ENCODE measurements at places on chromosomes 2 and 18.

DNA sequence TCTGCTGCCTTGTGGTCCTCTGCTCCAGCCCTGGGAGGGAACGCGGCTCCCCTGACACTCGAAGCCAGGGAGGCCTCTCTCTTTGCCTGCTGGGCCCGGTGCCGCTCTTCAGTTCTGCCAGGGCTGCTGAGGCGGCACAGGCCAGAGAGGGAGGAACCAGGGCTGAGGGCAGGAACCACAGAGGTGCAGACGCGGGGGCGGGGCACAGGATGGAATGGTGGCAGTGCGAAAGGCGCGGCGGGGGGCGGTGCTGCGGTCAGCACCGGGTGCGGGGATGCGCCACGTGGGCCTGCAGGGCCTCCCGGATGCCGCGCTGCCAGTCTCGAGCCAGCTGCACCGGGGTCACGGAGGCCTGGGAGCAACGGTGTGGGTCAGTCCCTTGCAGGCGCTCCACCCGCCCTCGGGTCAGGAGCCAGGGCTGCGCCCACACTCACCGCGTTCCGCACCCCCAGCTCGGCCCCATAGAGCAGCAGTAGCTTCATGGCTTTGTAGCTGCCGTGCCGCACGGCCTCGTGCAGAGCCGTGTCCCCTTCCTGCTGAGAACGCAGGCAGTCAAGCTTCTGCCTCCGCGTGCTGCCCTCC lies 4.4 kb downstream of the ANKRD23 start:
- peak; percentile 21 for DNase-seq

DNA sequence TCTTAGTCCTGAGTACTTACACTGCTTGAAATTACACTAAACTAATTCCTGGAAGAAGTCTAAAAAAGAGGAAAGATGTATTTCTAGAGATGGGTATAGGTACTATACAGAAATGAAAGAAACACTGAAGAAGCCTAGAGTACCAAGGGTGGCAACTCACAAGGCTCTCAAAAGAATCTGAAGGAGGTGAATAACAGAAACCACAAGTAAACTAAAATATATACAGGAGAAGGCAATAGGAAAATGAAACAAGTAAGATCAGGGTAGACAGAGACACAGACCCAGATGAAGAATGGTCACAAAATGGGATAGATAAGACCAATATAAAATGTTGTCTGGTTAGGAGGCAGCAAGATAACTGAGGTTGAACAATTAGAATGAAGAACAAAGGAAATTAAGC lies 59.9 kb downstream of the USP37 start:
- DNase-seq, result no peak

- no peak for DNase-seq
Observed at GRCh38 chr18:9787036-9787435, 78.9 kb downstream of the RAB31 start.

DNA sequence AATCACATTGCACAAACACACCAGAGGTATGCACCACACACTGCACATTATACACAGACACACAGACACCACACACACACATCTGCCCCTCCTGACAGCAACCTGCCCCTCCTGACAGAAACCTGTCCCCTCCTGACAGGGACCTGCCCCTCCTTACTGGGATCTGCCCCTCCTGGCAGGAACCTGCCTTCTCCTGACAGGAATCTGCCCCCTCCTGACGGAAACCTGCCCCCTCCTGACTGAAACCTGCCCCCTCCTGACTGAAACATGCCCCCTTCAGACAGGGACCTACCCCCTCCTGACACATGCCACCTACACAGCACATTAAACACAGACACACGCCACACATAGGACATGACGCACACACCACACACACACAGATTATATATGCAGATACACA lies 88.9 kb downstream of the PXDN start:
- no peak for DNase-seq

DNA sequence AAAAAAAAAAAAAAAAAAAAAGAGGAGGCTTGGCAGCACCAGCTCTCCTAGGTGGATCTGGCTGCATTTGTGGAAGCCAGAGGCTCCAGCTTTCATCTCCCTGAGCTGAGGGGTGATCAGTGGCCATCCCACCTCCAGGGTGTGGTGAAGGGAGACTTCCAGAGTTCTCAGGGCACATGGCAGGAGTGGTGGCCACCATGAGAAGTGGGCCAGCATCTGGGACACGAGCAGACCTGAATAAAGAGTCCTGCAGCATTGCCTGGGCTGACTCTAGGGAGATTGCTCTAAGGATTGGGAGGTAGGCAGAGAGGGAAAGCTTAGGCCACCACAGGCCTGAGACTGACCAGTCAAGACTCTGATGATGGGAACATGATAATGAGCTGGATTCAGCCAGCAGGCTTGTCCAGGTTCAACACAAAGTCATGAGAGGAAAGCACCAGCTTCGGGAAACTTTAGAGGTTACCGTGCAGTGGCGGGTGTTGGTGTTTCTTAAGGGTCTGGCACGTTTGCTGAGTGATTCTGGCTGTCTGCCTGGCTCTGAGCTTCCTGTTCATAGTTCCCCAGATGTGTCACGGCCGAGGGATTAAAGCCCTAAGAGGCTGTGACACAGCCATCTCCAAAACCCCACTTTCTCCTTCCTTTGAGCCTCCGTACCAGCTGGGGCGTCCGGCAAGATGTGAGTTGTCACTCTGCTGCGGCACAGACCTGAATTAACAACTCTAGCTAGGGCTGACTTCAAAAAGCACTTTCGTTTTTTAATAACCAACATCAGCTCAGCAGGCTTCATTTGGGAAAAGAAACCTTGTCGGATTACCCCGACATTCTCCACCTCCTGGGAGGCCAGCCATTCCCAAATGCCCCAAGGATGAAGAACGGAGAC lies 38.3 kb upstream of the IL1R1 start:
- peak; percentile 93 for DNase-seq

- no peak for DNase-seq
Observed at GRCh38 chr2:25202275-25202674, 33.9 kb upstream of the POMC start.

DNA sequence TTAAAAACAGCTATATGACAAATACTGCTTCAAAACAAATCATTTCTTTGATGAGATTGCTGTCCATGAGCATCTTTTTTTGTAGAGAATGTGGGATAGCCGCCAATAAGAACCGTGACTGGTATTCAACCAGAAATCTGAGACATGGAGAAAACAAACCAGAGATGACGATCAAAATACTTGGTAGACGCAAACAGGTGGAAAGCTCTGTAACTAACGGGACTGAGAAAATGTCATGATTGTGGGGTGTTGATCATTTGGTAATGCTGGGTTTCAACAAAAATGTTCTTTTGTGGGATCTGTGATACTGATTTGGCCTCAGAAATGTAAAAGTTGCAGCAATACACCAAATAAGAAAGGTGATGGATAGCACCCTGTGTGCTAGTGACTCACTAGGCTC lies 364.8 kb downstream of the NYAP2 start:
- peak; percentile 25 for DNase-seq

GRCh38 chr2:221034026-221034701 lies 537.9 kb downstream of the EPHA4 start:
- DNase-seq, result no peak

DNA sequence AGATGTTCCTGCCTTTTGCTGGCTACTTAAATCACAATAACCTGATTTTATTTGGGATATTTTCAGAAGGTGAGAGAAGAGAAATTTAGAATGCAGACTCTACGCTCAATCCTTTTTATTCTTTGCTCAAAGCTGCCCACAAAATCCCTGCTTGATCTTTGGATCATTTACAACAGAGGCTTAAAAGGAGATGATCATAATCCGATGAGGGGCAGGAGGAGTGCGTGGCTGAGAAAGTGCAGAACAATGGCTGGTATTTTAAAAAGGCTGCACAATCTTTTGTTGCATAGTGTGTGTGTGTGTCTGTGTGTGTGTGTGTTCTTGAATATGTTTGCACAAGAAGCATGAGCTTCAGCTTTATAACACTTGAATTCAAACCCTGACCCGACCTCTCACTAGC lies 256.3 kb upstream of the MYT1L start:
- DNase-seq, result no peak

DNA sequence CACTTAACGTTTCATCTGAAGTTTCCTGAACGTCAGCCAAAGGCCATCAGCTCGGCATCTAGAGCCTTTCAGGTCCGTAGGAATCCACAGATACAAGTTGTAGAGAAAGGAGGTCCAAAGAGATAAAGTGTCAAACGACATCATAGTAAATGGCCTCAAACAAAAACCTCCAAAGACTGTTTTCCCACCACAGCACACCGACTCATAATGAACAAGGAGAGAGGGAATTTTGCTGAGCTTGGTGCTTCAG lies 150.3 kb downstream of the PXDN start:
- DNase-seq, result no peak

- DNase-seq, result no peak
Observed at GRCh38 chr2:18242716-18243115, 317.7 kb downstream of the RDH14 start.

DNA sequence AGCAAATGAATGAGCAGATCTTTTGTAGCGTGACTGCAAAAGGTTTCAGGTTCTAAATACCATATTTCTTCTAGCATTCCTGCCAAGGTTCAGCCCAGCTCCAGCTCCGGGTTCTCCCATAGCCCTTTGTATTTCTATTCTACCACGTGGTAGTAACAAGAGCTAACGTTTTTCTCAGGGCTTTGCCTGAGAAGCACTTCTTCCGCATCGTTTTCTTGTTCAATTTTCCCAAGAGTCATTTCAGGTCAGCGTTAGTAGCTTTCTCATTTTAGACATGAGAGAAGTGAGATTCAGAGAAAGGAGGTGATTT lies 120.1 kb upstream of the MYCN start:
- no peak for DNase-seq

DNA sequence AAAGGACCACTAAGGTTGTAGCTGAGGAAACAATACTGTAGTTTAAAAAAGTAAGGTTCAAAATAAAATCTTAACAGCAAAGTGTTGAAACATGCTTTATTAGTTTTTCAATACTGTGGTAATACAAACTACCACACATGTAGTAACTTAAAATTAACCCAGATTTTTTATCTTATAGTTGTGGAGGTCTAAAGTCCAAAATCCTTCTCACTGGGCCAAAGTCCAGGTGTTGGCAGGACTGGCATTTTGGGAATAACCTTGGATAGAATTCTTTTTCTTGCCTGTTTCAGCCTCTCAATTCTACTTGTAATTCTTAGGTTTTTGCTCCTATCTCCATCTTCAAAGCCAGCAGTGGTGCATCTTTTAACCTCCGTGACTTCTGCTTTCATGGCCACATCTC lies 942.0 kb downstream of the TSN start:
- DNase-seq, result no peak

- DNase-seq, result no peak
Observed at GRCh38 chr18:37838083-37838482, 272.5 kb upstream of the CELF4 start.

DNA sequence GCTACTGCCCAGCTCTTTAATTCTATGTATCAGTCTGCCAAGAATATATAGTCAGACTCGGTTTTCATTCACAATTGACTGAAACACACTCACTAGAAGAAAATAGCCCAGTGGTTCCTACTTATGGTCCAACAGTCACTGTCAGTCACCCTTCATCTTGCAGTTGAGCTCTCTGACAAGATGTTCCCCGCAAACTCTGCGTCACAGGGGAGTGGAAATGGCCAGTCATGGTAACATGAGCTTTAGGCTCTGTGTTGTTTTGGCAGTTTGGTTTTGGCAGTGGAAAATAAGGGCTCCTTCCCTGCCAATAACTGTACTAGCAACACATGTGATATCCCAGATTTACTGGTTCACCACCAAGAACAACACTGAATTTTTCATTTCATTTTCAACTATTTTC lies 122.5 kb downstream of the PRPF40A start:
- peak; percentile 88 for DNase-seq

- no peak for DNase-seq
Observed at GRCh38 chr2:207123335-207123744, 42.4 kb downstream of the KLF7 start.

GRCh38 chr2:165648801-165649200 lies 145.2 kb downstream of the GALNT3 start:
- no peak for DNase-seq

DNA sequence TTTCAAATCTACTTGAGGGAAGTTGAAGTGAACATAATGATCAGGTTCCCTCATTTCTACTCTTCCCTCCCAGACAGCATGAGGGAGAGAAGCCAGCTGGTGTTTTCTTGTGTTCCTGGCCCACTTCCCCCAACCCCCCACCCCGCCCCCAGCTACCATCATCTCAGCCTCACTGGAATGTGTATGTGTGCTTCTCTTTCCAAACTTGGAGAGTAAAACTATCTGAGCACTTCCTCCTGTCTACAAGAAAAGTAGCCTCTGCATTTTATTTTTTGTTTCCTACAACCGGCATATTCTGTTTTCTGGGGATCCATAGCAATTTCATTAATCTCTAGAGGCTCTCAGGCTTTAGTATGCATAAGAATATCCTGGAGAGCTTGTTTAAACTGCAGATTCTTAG lies 53.6 kb upstream of the GRHL1 start:
- peak; percentile 61 for DNase-seq

GRCh38 chr18:11482271-11482670 lies 127.1 kb upstream of the SLC35G4 start:
- DNase-seq, result no peak

GRCh38 chr2:226270285-226271058 lies 529.1 kb downstream of the IRS1 start:
- no peak for DNase-seq

DNA sequence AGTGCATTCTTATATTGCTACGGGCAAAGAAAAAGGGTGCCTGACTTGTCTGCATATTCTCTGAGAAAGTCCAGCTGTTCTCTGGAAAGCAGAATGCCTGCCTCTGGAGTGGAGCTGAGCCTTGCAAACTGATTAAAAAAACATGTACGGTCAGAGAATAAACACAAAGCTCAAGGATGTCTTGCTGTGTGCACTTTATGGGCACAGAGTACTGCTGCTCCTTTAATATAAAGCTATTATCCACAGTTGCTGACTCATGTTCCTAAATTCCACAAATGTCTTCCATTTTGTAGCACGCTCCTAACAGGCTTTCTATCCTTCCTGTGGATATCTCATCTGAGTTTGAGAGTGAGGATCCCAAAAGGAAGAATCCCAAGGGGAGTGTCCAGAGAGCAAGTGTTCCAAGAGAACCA lies 229.0 kb downstream of the MREG start:
- DNase-seq, result peak; percentile 76

GRCh38 chr2:170966648-170967396 lies 37.8 kb downstream of the GORASP2 start:
- DNase-seq, result no peak

DNA sequence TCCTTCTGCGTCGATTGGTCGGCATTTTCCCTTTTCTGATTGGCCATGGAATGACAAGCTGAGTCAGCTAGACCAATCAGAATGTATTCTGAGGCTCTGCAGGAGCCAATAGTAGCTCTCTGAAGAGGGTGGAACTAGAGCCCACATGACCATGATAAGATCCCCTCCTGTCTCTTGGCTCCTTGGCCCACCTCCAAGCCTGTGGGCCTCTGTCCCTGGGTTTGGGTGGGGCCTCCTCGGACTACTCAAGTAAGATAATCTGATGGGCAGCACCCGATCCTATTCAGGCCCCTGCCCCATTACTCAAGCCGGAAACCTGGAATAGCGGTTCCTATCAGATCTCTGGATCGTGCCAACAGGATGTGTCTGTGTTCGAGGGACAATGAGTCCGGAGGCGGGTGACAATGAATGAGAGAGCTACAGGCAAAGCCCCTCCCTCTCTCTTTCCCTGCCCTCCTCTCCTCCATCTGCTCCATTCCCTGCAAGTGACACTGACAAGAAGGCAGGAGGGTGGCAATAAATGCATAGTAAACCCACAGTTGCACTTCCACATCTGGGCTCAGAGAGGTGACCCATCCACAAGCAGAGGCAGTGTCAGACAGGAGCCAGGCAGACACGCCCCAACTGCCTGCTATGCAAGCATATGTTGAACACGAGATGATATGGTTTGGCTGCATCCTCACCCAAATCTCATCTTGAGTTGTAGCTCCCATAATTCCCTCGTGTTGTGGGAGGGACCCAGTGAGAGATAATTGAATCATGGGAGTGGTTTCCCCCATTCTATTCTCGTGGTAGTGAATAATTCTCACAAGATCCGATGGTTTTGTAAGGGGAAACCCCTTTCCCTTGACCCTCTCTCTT lies 114.7 kb downstream of the TNS1 start:
- DNase-seq, result peak; percentile 59
